ENCODE measurements at places on chromosomes 3 and 15.

DNA sequence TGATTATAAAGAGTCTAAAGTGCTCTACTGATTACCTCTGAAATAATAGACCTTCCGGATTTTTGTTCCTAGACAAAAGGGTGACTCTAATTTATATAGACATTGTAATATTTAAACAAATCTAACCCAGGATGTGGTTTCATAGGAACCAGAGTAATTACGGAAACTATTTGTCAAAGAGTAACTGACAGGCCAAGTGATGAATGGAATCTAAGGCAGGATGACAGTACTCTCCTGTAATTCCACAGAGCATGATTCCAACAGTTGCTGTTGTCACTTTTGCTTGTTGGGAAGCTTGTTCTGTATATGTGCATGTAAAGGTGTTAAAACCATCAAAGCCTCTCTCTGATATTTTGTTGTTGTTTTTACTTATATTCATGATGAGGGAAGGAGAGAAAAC lies 1141.0 kb downstream of the IGSF11 start:
- DNase-seq, result no peak

DNA sequence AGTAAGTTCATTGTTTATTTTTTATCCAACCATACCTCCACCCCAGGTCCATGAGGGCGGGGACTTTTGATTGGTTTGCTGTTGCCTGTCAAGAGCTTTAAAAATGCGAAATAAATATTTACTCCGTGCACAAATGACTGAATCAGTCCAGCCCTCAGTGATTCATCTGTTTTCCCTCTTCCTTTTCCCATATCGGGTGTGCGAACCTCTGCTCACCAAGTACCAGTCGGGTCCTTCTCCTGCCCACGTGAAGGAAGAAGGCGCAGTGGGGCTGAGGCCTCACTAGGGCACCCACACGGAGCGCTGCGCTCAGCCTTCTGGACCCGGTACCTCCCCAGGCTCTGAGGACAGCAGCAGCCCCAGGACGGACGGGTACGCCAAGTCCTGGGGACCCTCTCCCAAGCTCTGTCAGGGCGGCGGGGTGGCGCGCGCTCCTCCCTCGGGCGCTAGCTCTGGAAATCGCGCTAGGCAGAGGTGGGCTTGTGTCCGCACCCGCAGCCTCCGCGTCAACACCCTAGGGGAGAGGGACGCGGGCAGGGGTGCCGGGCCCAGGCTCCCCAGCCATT lies 70.5 kb upstream of the EPHB3 start:
- no peak for DNase-seq

DNA sequence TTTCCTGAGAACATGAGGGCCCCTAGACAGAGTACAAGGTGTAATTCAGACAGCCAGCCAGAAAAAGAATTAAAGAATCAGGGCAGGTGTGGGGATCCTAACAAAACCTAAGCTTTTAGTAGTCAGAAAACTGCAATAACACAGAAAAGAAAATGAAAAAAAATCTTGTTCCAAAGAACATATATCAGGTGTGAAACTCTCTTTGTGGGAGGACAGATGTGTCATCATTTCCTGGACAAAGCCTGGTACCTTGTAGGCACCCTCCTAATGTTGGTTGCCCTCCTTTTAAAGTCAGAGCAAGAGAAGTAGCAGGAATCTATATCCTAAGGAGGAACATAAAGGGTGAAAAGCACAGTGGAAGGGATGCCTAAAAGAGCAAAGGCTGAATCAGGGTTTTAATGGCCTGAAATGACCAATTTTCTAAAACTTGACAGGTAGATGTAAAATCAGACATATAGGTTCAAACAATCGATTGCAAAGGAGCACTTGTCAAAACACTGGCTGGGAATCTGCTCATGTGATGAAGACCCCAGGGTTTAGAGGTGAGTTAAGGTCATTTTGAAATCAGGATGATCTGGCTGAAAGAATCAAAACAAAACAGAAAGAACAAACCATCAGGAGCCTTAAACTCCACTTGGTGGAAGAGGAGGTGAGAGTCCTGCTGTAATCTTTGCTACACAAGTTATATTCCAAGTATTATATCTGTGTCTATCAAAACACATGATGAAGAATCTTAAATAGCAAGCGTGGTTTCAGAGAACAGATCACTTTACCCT lies 54.9 kb downstream of the TGFBR2 start:
- DNase-seq, result no peak

DNA sequence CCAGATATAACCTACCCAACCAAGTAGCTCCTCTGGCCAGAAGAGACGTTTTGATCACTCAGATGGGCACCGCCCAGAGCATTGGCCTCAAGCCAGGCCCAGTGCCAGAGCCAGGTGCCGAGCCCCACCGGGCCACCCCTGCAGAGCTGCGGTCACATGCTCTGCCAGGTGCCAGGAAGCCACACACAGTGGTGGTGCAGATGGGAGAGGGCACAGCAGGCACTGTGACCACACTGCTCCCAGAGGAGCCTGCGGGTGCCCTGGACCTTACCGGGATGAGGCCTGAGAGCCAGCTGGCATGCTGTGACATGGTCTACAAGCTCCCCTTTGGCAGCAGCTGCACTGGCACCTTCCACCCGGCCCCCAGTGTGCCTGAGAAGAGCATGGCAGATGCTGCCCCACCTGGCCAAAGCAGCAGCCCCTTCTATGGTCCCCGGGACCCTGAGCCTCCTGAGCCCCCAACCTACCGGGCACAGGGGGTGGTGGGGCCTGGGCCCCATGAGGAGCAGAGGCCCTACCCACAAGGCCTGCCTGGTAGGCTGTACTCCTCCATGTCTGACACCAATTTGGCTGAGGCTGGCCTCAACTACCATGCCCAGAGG lies 19.1 kb upstream of the APEH start:
- no peak for DNase-seq

- no peak for DNase-seq
Measured at GRCh38 chr3:128971421-128972100, 22.3 kb downstream of the CFAP92 start.

DNA sequence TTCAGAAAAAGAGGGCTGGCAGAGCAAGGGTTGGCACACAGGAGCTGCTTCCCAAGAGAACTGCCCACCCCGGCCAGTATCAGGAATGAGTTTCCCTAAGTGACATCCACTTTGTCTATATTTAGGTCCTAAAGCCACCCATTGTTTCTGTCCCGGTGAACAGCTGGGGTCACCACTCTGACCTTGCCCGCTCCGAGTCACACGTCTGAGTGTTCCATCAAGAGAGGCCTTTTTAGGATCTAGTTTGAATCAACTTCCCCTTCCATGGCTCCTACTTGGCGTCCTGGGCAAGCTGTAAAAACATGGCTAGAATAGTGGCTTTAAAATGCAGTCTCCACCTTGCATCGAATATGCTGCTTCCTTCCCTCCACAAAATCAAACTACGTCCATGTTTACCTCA lies 109.6 kb upstream of the ARHGEF3 start:
- no peak for DNase-seq

DNA sequence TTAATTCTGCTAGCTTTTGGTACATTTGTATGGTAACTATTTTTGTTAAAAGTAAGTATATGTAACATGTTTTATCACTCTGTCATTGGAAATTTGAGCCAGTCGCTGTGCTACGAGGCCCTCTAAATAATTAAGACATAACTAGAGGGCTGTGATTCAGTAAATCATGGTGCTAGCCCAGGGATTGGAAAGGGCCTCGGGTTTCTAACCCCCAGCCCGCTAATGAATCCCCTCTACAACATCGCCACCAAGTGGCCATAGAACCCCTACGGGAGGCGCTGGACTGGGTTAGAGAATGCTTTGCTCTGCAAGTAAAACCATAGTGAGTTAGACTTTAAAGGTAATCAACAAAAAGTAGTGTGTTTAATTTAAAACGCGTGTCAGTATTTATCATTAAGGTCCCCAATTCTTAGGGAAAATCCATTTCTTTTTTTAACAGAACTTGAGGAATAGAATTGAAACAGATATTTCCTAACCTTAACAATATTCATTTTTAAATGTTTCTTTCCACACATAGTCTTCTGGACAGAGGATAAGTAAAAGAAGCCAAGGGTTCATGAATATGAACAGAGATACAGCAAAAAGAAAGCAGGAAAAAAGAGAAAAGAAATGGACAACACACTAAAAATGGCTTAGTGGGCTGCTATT lies 744.7 kb downstream of the EPHA3 start:
- DNase-seq, result no peak

DNA sequence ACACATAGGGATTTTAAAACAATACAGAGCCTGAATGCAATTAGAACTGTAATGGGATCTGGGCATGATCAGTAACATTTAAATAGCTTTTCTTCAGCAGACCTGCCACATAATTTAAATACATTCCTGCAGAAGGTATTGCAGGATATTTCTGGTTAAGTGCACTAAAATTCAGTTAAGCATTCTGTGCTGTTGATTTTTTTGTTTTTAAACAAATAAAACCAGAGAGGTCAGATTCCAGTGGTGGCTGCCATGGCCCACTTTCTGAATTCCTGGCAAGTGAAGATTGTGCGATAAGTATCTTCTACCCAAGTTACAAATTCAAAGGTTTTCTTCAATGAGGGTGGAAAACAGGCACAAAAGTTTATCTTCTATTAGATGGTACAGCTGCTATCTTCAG lies 98.7 kb downstream of the RAP2B start:
- DNase-seq, result no peak

DNA sequence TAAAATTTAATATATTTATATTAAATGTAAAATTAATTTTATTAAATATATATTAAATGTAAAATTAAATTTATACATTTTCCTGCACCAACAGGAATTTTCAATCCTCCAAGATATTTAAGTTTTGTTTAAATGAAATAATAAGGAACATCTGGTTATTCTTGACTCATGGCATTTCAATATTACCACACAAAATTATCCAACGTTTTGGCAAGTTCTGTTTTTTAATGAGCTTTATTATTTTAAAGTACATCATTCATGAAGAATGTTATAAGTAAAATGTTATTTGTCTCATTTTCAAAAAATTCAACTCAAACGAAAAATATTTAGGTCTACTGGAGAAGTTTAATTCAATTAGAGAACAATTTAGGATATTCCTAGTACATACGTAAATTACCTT lies 811.4 kb downstream of the NAALADL2 start:
- no peak for DNase-seq

GRCh38 chr15:39034816-39035215 lies 470.2 kb upstream of the RASGRP1 start:
- DNase-seq, result no peak

GRCh38 chr3:124845406-124845805 lies 41.8 kb downstream of the ITGB5 start:
- DNase-seq, result no peak

DNA sequence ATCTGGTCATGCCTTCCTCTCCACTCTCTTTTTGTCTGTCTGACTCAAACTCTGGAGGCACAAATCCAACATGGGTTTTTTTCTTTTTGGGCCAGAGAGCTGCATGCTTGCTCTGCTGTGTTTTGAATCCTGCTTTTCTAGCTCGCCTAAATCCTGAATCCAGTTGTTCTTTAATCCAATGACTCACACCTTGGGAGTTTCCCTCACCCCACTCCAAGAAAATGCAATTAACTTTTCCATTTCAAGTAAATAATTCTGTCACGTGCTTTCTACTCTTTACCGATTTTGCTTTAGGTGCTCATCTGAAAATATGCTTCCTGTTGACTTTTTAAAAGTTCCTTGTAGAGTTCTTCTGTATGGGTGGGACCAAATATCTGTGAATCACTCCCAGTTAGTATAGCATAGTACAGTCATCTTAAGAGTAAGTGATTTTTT lies 47.6 kb downstream of the SLMAP start:
- no peak for DNase-seq

- no peak for DNase-seq
Measured at GRCh38 chr15:92244703-92245102, 149.0 kb upstream of the ST8SIA2 start.

GRCh38 chr3:48991851-48992545 lies 2.0 kb downstream of the P4HTM start:
- no peak for DNase-seq

DNA sequence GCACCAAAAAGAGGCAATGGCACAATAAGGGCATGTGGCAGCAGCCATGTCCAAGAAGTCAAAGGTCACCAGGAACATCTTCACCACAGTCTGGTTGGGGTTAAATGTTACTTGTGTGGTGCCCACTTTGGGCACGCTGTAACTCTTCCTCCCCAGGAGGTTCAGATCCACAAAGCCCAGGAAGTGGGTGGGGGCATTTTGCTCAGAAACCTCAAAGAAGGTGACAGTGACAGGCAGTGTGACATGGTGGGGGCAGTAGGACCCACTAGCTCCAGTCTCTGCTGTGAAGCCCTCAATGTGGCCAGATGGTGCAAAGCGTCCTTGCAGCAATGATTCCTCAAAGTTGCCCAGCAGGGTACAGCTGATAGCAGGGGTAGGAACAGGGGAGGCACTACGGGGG lies 5.8 kb downstream of the ZNF80 start:
- DNase-seq, result no peak

DNA sequence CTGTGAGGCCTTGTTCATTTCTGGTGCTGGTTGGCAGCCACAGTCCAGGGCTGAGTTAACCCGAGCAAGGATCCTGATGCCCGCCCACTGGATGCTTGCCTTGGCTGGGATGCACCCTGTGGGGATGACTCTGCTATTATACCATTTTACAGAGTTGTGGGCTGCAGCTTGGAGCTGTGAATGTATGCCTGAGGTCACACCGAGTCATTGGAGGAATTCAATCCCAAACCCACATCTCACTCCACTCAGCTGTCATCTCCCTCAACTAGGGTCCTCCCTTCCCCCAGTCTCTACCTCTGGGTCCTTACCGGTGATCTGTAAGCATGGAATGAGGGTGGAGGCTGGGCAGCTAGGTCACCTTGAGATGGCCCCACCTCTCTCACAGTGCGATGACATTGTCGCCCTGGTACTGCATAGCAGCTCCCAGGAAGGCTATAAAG lies 22.1 kb downstream of the MAPKAPK3 start:
- no peak for DNase-seq

DNA sequence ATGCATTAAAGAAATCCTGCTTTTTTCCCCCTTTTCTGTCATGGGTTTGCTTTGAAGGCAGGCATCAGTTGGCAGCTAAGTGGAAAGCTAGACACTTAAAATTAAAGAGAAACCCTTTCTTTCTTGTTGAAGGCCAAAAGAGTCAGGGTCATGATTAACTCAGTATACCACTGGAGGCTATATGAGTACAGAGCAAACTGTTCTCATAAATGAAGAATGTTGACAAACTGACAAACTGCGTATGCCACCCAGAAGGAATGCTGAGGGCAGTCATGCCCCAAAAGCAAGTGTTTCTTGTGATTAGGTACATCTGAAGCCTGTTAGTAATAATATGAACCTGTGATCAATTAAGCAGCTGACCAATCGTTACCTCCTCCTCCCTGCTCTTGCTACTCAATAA lies 43.6 kb upstream of the COL6A6 start:
- DNase-seq, result no peak

DNA sequence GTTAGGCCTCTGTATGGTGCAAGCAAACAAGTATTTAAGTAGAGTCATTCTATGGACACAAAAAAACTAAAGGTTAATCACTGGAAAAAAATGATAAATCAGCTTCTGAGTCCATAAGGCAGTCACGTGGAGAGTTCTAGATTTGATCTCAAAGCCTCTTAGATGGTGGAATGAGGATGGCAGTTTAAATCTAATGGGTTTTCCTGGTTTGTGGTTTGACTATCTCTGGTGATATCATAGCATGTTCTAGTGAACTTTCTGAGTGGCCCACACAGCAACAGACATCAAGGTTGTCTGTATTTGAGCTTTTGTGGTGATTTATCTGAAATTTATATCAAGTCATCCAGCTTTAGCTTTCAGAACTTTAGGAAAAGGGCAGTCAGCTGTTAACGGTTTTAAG lies 52.4 kb downstream of the ILDR1 start:
- no peak for DNase-seq
